ENCODE measurements at places on chromosomes 11 and 22.

- no peak for DNase-seq
Measured at GRCh38 chr22:18909556-18909955, 3.4 kb downstream of the DGCR6 start.

GRCh38 chr11:115333121-115333520, 171.1 kb downstream of the CADM1 start:
- DNase-seq, result no peak

DNA sequence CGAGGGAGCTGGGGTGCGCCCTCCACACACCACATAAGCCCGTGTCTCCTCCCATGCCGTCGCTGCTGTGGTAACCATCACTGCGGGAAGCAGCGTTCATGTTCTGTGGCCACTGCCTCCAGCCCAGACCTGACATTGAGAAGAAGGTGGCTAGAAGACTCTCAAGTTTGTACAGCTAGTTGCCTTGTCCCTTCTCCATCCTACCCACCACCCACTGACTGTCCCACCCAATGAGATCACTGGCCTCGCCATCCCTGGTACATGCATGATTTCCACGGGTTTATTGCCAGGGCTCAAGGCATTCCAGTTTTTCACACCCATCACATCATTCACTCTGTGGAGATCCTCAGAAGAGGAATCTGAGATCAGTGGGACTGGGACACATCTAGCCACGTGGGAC, 33.0 kb downstream of the AHNAK start:
- DNase-seq, result no peak

DNA sequence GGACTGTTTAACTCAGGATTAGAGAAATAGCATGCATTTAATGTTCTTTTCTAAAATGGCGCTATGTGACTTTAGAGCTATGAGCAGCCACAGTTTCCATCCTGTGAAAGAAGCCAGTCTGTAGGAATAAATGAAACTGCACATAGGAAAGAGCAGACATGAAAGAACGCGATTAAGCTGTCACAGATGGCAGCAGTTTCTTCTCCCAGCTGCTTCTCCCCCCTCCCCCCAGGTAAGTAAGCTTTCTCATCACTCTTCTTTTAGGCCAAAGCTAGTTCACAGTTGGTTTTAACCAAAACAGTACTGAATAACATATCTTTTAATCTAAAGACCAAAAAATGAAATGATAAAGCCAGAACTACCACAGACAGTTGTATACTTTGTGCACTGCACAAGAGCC, 266.4 kb downstream of the KCNA4 start:
- DNase-seq, result no peak

DNA sequence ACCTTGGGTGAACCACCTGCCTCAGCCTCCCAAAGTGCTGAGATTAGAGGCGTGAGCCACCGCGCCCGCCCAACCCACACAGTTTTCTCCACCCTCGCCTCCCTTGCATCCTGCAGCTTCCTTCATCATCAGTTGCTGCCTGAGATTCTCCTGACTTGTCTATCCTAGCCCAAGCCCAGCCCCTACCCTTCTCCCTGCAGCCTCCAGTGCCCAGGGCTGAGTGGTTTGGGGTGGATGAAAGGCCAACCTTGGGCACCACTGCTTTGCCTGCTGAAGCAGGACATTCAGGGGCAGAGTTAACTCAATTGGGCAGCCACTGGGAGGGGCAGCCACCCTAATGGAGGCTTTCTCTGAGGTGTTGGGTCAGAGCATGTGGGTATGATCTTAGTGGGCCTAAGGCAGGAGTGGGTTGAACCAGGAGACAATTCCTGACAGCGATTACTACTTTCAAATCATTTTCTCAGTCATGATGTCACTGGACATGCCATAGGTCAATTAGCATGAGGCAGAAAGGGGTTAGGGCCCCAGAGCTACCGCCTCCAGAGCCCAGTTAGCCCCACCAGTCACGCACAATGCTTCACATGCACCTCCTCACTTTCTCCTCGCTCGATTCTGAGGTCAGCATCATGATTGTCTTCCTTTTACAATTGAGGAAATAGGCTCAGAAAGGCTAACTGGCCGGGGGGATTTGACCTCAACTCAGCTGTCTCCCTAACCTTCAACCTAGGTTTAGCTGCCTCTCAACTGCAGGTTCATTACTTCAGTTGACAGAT, 1.0 kb upstream of the FKBP2 start:
- DNase-seq, result no peak

- no peak for DNase-seq
Measured at GRCh38 chr22:44805711-44806110, 53.3 kb downstream of the ARHGAP8 start.

- DNase-seq, result no peak
Measured at GRCh38 chr22:23149743-23150238, 4.5 kb downstream of the RAB36 start.

DNA sequence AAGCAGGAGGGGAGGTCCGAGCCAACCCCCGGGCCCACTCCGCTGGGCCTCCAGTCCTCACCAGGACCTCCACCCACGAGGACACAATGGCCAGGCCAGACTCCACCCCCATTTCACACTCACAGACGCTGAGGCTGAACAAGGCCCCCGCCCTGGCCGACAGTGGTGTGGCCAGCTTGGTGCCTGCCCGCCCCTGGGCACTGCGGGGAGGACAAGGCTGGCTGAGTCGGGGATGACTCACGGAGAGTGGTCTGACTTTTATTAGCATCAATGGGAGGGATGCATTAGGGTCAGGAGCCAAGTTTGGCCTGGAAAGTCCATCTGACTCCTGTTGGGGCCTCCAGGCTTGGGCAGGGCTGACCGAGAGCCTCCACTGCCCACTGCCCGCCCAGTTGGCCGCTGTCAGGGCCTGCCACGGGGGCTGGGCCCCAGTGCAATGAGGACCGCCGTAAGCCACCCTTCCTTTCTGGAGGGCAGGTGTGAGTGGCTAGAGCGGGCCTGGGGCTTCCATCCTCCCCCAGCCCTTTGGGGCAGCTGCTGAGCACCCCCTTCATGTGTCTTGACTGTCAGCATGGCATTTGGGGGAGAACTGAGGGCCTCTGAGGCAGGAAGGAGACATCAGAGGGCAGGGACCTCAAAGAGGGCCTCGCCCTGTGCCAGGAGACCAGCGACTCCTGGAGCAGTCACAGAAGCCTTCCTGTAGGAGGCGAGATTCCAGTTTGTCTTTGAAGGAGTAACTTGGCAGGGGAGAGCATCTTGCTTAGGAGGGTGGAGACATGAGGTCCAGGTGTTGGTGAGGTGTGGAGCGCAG, 10.6 kb downstream of the TSPAN32 start:
- no peak for DNase-seq

DNA sequence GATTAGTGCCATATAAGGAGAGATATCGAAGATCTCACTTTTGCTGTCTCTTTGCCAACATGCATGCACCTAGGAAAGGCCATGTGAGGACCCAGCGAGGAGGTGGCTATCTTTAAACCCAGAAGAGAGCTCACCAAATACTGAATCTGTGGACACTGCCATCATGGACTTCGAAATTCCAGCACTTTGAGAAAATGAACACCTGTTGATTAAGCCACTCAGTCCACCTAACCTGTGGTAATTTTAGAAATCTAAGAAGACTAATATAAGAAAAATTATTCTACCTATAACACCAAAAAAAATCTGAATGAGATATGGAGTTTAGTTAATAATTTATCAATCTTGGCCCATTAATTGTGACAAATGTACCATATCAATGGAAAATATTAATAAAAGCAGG, 193.6 kb upstream of the CARD18 start:
- no peak for DNase-seq

GRCh38 chr11:73330569-73331093, 22.6 kb downstream of the ARHGEF17 start:
- no peak for DNase-seq

GRCh38 chr11:93145390-93145915, 52.3 kb downstream of the SLC36A4 start:
- DNase-seq, result no peak

GRCh38 chr11:71286701-71287643, 34.6 kb upstream of the SHANK2 start:
- no peak for DNase-seq

DNA sequence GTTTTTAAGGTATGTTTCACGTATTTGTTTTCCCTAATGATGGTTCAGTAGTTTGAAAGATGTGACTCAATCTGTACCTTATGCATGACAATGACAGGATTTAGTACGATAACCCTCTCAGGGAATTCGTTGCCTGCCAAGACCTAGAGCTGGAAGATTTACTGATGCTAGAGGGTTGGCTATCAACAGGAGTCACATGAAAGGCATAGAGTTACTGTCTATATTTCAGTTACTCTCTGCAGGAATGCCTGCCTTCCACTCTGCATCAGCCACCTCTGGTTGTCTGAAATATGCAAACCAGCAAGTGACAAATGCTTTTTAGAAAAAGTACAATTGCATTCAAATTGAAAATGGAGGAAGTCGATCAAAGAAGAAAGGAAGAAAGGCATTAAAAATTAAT, 276.3 kb upstream of the RAG2 start:
- no peak for DNase-seq

GRCh38 chr22:37677493-37677974, 2.1 kb downstream of the LGALS1 start:
- no peak for DNase-seq

GRCh38 chr11:9020916-9021315, 17.1 kb upstream of the NRIP3 start:
- DNase-seq, result no peak

GRCh38 chr11:1541474-1542204, 30.4 kb downstream of the DUSP8 start:
- no peak for DNase-seq

GRCh38 chr11:57363131-57364080, 17.5 kb downstream of the PRG3 start:
- DNase-seq, result no peak

- DNase-seq, result no peak
Measured at GRCh38 chr11:60183591-60184205, 815 bp upstream of the MS4A6A start.

DNA sequence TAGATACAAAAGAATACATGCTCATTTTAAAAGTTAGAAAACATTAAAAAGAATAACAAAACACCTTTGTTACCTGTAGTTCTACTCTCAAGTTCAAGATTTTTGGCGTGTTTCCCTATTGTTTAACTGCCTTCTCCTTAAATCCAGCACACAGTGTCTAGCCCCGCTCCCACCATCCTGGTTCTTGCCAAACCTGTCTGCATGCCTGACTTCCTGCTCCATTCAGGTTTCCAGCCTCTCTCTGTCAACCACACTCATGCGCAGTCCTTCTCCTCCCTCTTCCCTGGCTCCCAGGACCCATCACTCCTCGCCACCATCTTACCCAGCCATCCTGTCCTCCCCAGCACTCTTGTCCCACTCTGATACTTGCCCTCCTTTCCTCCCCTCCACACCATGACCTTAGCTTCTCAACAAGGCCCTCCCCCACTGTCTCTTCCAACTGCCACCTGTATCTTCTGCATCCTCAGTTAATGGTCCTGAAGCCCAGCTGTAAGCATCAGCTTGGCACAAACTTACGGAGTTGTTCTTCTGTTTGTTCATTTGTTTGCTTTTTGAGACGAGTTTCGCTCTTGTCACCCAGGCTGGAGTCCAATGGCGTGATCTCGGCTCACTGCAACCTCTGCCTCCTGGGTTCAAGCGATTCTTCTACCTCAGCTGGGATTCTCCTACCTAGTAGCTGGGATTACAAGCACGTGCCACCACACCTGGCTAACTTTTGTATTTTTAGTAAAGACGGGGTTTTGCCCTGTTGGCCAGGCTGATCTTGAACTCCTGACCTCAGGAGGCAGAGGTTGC, 7.5 kb upstream of the MYH9 start:
- DNase-seq, result no peak

DNA sequence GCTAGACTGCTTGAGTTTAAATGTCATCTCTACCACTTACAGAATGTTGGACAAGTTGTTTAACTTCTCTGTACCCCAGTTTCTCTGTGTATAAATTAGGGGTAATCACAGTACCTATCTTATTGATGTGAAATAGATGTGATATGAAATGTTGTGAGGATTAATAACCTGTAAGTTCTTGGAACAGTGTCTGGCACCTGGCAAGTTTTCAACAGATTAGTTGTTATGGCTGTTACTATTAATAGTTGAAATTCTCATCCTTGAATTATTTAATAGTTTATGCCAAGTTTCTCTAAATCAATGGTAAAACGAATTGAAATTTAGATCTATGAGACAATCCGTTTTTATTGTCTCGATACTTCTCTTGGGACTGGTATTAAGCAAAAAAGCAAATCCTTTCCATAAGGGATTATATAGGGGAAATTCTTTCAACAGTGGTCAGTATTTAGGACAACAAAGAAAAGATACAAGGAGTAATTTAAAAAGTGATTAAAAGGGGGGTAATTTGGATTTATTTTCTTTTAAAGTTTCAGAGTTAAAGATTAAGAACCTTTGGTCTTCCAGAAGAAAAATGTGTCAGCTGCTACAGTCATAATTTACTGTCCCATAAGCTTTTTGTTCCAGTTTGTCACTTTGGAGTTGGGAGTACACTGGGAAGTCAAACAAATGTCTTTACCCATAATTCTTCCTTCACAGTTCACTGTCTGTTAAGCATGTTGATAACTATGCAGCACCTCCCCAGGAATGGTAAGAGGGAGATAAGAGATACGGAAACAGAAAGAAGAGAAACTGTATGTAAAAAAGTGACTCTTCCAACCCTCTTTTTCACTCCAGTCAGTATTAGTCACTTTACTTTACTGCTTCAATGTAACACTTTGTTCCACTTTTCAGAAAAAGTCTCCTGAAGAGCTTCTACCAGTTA, 13.2 kb downstream of the PDE3B start:
- DNase-seq, result no peak

GRCh38 chr11:129814244-129815014, 1.2 kb upstream of the TMEM45B start:
- DNase-seq, result peak; percentile 75

GRCh38 chr22:32206774-32207758, 2.2 kb upstream of the RFPL2 start:
- DNase-seq, result no peak

DNA sequence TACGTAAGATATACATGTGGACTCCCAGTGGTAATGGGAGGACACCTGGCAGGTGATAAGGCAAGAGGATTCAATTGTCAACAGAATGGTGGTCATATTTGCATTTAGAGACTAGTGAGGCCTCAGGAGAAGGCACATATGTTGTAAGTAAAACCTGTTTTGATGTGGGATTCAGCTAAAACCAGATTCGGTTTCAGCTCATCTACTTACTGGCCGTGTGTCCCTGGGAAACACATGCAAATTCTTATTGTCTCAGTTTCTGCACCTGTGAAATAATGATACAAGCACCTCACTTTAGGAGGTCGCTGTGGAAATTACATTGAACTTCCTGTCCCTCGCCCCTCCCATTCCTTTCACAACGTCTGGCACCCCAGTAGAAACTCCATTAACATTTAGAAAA, 78.9 kb upstream of the FIBIN start:
- no peak for DNase-seq

DNA sequence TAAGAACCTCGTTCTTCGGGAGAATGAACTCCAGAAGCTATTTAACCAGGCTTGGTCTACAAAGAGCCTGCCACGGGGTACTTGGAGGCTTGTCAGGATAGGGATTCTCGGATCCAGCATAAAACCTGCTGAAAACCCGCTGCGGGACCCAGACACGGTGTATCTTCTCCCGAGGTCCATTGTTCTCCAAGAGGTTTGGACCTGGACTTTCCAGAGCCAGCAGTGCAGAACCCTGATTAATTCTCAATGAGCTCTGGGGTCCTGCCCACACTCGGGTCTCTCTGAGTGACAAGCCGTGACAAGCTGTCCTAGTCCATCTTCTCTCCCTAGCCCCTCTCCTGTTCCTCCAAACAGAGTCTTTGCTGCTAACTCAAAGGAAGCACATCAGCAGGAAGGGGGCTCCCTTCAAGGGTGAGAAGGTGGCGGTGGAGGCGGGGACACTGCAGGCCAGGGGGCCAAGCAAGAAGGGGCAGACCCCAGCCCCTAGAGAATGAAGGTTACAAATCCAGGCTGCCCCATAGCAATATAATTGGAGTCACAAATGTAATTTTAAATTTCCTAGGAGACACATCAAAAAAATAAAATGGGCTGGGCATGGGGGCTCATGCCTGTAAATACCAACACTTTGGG, 12.2 kb downstream of the SHANK2 start:
- DNase-seq, result no peak
